ENCODE measurements at places on chromosomes 5 and 9. TPM values are rescaled to one million over a fixed set of nuclear protein-coding genes. Genes with fewer than 3 reads are reported as not detected.

Gene CEMIP2
- 38.7 TPM for polyA plus RNA-seq

Gene EMB
- polyA plus RNA-seq = 9.5 TPM

Gene CCDC112
- 5.7 TPM for polyA plus RNA-seq

Gene SIT1
- polyA plus RNA-seq = 0.07 TPM

Gene UBE2QL1
- polyA plus RNA-seq = not detected

Gene FBP2
- polyA plus RNA-seq = not detected

Gene TAS2R1
- not detected for polyA plus RNA-seq

Gene ORM2
- polyA plus RNA-seq = not detected

Gene PPP2R2B
- 0.67 TPM for polyA plus RNA-seq

Gene LCN9
- not detected for polyA plus RNA-seq

Gene HBEGF
- polyA plus RNA-seq = 10.3 TPM

Gene F2RL1
- 12.4 TPM for polyA plus RNA-seq

Gene SPINK13
- not detected for polyA plus RNA-seq

Gene ARL14EPL
- polyA plus RNA-seq = not detected

Gene PLPP7
- polyA plus RNA-seq = 2.8 TPM

Gene PPP3R2
- not detected for polyA plus RNA-seq

Gene TLX3
- polyA plus RNA-seq = not detected

Gene PCDHB4
- 0.08 TPM for polyA plus RNA-seq

Gene ADCY2
- 0.11 TPM for polyA plus RNA-seq

Gene CAVIN4
- 0.50 TPM for polyA plus RNA-seq

Gene S1PR3
- 29.9 TPM for polyA plus RNA-seq

Gene C5orf15
- 87.2 TPM for polyA plus RNA-seq

Gene SEMA6A
- polyA plus RNA-seq = 0.43 TPM

Gene C9orf152
- polyA plus RNA-seq = not detected

Gene CA9
- polyA plus RNA-seq = not detected

Gene SLC1A1
- polyA plus RNA-seq = 64.1 TPM

Gene GRIN3A
- polyA plus RNA-seq = not detected

Gene SHISAL2B
- polyA plus RNA-seq = not detected

Gene PCDHGA8
- polyA plus RNA-seq = 0.76 TPM

Gene CAMLG
- 39.3 TPM for polyA plus RNA-seq

Gene ENTPD2
- not detected for polyA plus RNA-seq

Gene PPWD1
- polyA plus RNA-seq = 7.3 TPM

Gene SPATA31D4
- not detected for polyA plus RNA-seq

Gene LHX3
- polyA plus RNA-seq = not detected

Gene EIF4E1B
- polyA plus RNA-seq = not detected

Gene RUSC2
- polyA plus RNA-seq = 14.8 TPM

Gene COL15A1
- polyA plus RNA-seq = 13.3 TPM

Gene BARX1
- polyA plus RNA-seq = not detected

Gene CCL19
- not detected for polyA plus RNA-seq

Gene ROR2
- polyA plus RNA-seq = 10.9 TPM

Gene ADAMTSL2
- 0.09 TPM for polyA plus RNA-seq

Gene GFI1B
- polyA plus RNA-seq = 0.02 TPM

Gene C5orf24
- polyA plus RNA-seq = 45.2 TPM

Gene PRR16
- 44.6 TPM for polyA plus RNA-seq

Gene BTNL3
- not detected for polyA plus RNA-seq

Gene GCNT4
- polyA plus RNA-seq = 14.6 TPM

Gene BNC2
- polyA plus RNA-seq = 27.5 TPM

Gene SMIM27
- 2.7 TPM for polyA plus RNA-seq

Gene ACSL6
- polyA plus RNA-seq = 0.02 TPM

Gene WNT8A
- not detected for polyA plus RNA-seq

Gene TNFSF8
- polyA plus RNA-seq = not detected

Gene ZDHHC12
- polyA plus RNA-seq = 27.3 TPM

Gene SIMC1
- polyA plus RNA-seq = 10.1 TPM
